ENCODE measurements at places on chromosomes 7 and 10. TPM values are rescaled to one million over a fixed set of nuclear protein-coding genes. Genes with fewer than 3 reads are reported as not detected.

Gene CPEB3
- total RNA-seq, result 0.44 TPM

Gene INHBA
- 0.11 TPM for total RNA-seq

Gene FKBP6
- total RNA-seq, result not detected

Gene RAMP3
- not detected for total RNA-seq

Gene ADAM8
- 2.4 TPM for total RNA-seq

Gene SEMA3E
- total RNA-seq, result 2.3 TPM

Gene H2AZ2
- total RNA-seq, result 212 TPM

Gene PIK3CG
- not detected for total RNA-seq

Gene BUD31
- 155 TPM for total RNA-seq

Gene RBP4
- total RNA-seq, result 10.4 TPM

Gene PIP
- total RNA-seq, result not detected

Gene FFAR4
- total RNA-seq, result 0.30 TPM

Gene SEMA3D
- 0.03 TPM for total RNA-seq

Gene NT5C3A
- total RNA-seq, result 35.4 TPM

Gene ZNF438
- total RNA-seq, result 1.7 TPM

Gene FAS
- 32.4 TPM for total RNA-seq

Gene PTPRN2
- 0.83 TPM for total RNA-seq

Gene CALML5
- not detected for total RNA-seq

Data from A549 treated with GW870086 at 1 μM for 4 hours (cell line).